ENCODE measurements at places on chromosomes 1 and 21. TPM values are rescaled to one million over a fixed set of nuclear protein-coding genes. Genes with fewer than 3 reads are reported as not detected.

GRCh38 chr21:41602531-41602930 is 94.6 kb upstream of the TMPRSS2 start:
- peaks cover 8% of the 10 kb centered on the region for H3K4me1 ChIP-seq
- H3K27ac ChIP-seq = no peak overlapping the region

DNA sequence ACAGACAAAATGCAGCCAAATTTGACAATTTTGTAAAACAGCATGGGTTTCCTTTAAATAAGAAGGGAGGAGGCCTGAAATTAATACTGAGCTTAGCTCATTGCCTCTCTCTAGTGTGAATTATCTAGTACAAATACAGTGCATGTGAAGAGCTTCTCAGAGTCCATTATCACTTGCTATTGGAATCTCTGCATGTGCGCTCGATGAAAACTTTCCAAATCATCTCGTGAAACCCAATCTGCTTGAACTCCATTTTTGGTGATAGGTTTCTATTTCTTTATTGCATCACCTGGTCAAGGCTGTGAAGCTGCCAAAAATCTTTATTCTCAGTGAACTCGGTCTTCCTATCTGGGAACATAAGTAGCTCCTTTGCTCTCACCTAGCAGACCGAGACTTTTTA is 49.5 kb upstream of the LYPLAL1 start:
- no peak for DNase-seq
- no peak overlapping the region for H3K27ac ChIP-seq
- H3K4me1 ChIP-seq = no peaks in the 10 kb centered on the region
- H3K4me3 ChIP-seq = no peak overlapping the region
- H3K36me3 ChIP-seq = no peaks in the 10 kb centered on the region

DNA sequence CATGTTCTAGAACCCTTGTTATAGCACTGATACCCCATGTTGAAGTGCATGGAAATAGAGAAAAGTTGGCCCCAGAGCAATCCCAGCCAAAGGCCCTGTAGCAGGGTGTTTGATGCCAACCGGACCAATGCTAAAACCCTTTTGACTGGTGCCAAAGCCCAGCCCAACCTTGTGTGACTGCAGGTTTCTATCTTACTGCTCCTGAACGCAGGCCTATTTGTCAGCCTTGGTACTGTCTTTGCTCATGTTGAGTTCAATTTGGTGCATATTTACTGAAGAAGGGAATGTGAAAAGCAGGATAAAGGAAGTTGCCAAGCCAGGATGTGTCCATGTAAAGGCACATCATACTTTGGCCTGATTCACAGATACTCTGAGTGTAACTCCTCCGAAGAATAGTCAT is 51.7 kb upstream of the NFASC start:
- H3K27me3 ChIP-seq = no peaks in the 10 kb centered on the region
- H3K4me3 ChIP-seq = no peak overlapping the region
- peaks cover 6% of the 10 kb centered on the region for H3K4me1 ChIP-seq

Gene ADGRL4
- total RNA-seq = 31.9 TPM

DNA sequence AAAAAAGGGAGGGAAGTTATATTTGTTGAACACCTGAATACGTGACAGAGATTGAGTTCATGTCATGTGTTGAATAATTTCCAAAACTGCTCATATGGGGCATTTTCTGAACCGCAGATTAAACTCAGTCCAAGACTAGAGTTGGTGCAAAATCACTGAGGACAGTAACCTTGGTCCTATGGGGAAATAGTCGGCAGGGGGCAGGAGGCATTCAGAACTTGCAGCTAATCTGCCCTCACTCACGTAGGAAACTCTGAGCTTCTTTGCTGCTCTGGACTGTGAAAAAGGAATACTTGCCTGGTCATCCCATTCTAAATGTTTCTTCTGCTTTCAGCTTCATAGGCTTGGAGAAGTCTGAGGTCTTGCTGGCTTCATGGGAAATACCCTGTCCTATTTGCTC is 228.3 kb upstream of the ZP4 start:
- H3K4me3 ChIP-seq = no peak overlapping the region
- H3K36me3 ChIP-seq = no peaks in the 10 kb centered on the region
- H3K27me3 ChIP-seq = no peaks in the 10 kb centered on the region
- H3K27ac ChIP-seq = no peak overlapping the region
- no peaks in the 10 kb centered on the region for H3K4me1 ChIP-seq
- DNase-seq = no peak

DNA sequence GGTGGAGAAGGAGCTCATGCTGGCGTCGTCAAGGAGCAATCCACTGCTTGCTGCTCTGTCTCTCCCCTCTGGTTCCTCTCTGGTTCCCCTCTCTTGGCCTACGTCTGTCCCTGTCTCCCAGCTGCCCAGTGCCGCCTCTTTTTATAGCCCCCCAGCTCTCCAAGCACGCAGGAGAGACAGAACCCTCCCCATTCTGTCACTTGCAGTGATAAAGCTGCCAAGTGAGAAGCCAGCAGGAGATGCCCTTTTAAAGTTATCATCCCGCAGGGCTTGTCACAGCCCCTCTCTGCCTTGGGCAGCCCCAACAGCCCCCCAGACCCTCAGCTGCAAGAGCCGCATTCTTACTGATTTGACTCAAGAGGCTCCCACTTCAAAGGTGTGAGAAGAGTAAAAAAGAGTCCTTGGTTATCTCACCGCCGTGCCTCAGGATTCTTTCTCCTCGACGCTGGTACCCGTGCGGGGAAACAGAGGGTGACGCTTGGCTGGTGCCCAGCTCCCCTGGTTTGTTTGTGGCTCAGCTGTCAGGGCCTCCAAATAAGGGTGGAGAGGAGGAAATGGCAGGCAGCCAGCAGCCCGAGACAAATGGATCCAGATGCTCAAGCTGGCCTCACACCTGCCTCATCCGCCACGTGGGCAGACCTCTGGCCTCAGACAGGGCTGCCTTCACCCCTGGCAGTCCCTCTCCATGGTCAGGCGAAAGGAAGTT is at the start of gene NPPA:
TSS of gene NPPA (minus strand) at position 117 of the 706 bp plus-strand sequence. CDS start at position 18, 99 bp downstream.
- peaks cover 18% of the 10 kb centered on the region for H3K36me3 ChIP-seq
- DNase-seq = no peak
- H3K27ac ChIP-seq = no peak within 1 kb of the TSS
- H3K4me1 ChIP-seq = no peaks in the 10 kb centered on the region

Gene RPE65
- not detected for total RNA-seq

DNA sequence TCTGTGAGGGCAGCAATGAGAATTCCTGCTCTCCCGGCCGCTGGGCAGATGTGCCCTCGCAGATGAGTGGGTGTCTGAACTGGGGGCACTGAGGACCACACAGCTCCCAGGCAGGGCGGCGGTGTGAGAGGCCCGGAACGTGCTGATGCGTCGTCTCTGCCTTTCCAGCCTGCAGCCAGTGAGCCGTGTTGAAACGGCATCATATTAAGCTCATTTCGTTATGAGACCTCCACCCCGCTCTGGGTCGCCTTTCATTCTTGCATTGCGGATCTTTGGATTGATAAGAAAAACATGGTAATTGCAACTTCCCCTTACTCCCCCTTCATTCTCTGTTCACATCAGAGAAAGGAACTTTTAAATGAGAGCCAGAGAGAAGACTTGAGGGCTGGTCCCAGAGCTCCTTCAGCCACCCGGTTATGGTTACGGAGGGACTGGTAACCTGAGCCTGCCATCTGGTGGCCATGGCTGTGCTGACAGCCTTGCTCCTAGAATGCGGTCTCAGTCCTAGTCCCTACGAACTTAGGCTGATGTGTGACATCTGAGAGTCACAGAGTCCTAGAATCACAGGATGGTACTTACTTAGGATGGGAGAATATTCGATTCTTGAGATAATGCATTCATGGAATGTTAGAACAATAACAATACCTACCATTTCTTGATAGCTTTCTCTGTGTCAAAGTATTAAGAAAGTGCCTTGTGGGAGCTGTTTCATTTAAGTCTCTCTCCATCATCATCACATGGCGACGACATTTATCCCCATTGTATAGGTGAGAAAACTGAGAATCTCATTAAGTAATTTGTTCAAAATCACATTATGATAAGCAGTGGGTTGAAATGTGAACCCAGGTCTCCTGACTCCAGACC is 271.0 kb downstream of the TRABD2B start:
- peak overlapping the region; percentile 15 for H3K4me3 ChIP-seq
- H3K36me3 ChIP-seq = no peaks in the 10 kb centered on the region
- H3K27me3 ChIP-seq = peaks cover 29% of the 10 kb centered on the region

- no peak overlapping the region for H3K4me3 ChIP-seq
- DNase-seq = no peak
- H3K4me1 ChIP-seq = no peaks in the 10 kb centered on the region
- H3K36me3 ChIP-seq = no peaks in the 10 kb centered on the region
- H3K27me3 ChIP-seq = no peaks in the 10 kb centered on the region
Measured at GRCh38 chr1:209379280-209379679, 204.2 kb upstream of the CAMK1G start.

Gene ANGPTL1
- total RNA-seq = 9.3 TPM

- no peaks in the 10 kb centered on the region for H3K36me3 ChIP-seq
- H3K27me3 ChIP-seq = no peaks in the 10 kb centered on the region
- no peak overlapping the region for H3K27ac ChIP-seq
Measured at GRCh38 chr1:98391175-98391574, 270.3 kb upstream of the SNX7 start.

DNA sequence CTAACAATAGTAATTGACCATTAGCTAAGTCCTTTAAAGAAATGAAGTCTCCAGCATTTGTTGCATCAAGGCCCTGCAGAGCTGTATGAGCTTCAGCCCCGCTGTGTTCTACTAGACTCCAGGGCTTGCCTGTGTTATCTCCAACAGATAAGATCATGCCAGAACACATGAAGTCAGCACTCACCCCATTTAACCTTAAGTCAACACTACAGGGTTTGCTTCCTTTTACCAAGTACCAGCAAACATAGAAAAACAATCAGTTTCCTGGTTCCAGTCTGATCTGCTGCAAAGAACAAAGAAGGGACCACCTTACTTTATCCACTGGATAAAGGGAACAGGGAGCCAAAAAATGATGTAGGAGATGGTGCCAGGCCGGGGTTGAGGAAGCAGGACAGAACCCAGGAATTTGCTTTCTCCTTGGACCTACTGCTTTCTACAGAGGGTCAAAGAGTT is 41.3 kb upstream of the ENAH start:
- peak overlapping the region; percentile 19 for H3K27ac ChIP-seq
- H3K4me3 ChIP-seq = no peak overlapping the region
- no peak for DNase-seq
- H3K4me1 ChIP-seq = peaks cover 27% of the 10 kb centered on the region

- H3K4me3 ChIP-seq = no peak overlapping the region
- H3K27ac ChIP-seq = no peak overlapping the region
- no peaks in the 10 kb centered on the region for H3K36me3 ChIP-seq
- no peaks in the 10 kb centered on the region for H3K27me3 ChIP-seq
- H3K4me1 ChIP-seq = no peaks in the 10 kb centered on the region
Measured at GRCh38 chr21:39661740-39662139, 49.0 kb downstream of the B3GALT5 start.

Gene HAO2
- total RNA-seq = not detected

GRCh38 chr1:80593197-80593596 is 1207.5 kb upstream of the ADGRL2 start:
- H3K4me1 ChIP-seq = no peaks in the 10 kb centered on the region
- H3K27ac ChIP-seq = no peak overlapping the region
- H3K4me3 ChIP-seq = no peak overlapping the region
- H3K27me3 ChIP-seq = no peaks in the 10 kb centered on the region
- DNase-seq = no peak
- H3K36me3 ChIP-seq = no peaks in the 10 kb centered on the region

DNA sequence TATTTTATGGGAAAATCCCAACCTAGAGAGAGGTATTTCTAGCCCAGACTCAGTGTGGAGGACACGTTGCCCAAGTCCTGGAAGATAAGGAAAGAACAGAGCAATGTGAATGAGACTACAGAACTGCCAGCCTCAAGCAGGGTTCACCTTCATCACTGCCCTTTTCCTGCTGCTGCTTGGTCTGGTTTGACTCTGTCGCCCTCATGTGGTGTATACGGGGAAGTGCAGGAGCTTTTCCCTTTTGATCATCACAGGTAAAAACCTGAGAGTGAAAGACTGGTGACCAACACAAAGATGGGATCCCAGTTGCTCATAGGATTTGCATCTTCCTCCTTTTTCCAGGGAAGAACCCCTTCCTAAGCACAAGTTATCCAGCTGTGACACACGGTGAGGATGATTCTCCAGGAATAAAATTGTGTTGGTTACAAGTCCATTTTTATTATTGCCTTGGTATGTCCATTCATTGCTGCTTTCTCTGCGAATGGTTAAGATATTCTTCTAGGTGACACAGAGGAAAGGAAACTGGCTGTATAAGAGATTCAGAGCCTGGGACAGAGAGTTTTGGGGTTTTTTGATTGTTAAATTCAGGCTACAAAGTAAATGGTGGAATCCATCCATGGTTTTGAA is 89.5 kb upstream of the CD53 start:
- H3K4me3 ChIP-seq = no peak overlapping the region
- no peak for DNase-seq
- H3K27me3 ChIP-seq = peaks cover 12% of the 10 kb centered on the region

DNA sequence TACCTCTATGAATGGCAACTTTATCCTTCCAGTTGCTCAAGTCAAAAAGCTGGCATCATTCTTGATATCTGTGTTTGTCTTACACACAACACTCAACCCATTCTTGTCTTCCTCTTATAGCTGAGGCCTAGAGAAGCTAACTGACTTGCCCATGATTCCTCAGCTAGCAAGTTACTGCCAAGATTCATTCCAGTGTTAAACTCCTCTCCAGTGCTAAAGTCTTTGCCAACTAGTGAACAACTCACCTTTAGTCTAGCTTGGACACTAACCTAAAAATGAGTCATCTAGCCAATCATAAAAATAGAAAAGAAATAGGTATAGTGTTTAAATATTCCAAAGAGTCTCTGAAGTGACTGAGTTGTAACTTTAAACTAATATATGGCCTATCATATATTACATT is 45.6 kb upstream of the RGS2 start:
- no peaks in the 10 kb centered on the region for H3K36me3 ChIP-seq
- H3K4me1 ChIP-seq = no peaks in the 10 kb centered on the region
- DNase-seq = no peak
- no peak overlapping the region for H3K4me3 ChIP-seq
- no peak overlapping the region for H3K27ac ChIP-seq

GRCh38 chr1:94322696-94323095 is 85.3 kb upstream of the ARHGAP29 start:
- no peaks in the 10 kb centered on the region for H3K27me3 ChIP-seq
- H3K27ac ChIP-seq = peak overlapping the region; percentile 2
- DNase-seq = no peak

Gene SEC16B
- total RNA-seq = 2.2 TPM

DNA sequence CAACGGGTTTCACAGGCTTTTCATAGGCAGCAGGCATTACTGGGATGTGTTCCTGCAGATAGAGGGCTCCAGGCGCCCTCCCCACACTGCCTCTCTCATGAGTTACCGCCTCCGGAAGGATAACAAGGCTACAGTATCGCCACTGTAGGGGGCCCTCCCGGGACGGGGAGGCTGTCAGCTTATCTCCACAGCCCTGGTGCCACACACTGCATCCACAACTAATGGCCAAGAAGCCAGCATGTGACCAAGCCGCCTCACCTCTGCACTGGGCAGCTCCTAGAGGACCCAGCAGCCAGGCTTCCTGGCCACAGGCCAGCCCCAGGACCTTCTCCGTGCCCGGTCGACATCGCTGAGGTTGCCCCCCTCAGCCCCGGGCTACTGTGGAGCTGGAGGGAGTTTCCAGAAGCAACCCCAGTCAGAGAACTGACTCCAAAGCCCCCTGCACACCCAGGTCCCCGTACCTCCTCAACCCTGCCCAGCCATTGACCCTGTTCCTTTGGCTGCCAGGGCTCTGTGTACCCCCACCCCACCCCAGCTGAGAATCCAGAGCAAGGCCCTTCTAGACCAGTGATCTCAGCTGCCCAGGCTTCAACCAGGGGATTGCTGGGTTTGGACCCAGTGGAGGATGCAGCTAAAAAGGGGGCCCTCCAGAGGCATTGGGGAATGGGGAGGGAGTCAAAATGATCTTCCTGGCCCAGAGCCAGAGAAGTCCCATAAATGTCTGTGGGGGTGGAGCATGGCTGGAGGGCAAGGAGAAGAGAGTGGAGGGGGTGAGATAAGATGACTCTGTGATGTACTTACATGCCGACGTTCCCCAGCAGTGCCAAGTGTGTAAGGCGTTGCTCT is 45.0 kb downstream of the NEK2 start:
- H3K4me1 ChIP-seq = peaks cover 7% of the 10 kb centered on the region
- no peaks in the 10 kb centered on the region for H3K36me3 ChIP-seq
- no peaks in the 10 kb centered on the region for H3K27me3 ChIP-seq
- no peak overlapping the region for H3K4me3 ChIP-seq

Measured in upper lobe of right lung (tissue), 1 donor.